ENCODE measurements at places on chromosomes 12 and 14.

GRCh38 chr12:131737150-131737827 is 26.4 kb downstream of the SFSWAP start:
- DNase-seq = no peak

DNA sequence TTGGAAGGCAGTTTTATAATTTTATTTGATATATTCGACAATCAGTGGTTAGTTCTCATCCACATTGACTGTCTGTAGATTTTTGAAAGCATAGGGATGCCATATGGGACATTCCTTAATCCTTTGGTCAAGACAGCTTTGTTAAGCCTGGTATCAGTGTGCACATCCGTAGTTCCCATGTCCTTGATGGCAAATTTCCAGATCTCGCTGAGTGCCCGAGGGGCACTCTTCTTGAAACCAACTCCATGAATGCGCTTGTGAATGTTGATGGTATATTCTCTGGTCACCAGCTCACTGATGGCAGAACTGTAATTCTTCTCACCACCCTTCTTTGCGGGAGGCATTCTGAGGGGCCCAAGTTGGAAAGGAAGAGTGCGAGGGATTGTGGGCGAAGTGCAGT is 6.1 kb upstream of the DENND5B start:
- DNase-seq = no peak

- no peak for DNase-seq
Measured at GRCh38 chr14:21539189-21539940, 13.2 kb upstream of the SALL2 start.

GRCh38 chr12:117130801-117131200 is 31.6 kb upstream of the TESC start:
- DNase-seq = no peak

DNA sequence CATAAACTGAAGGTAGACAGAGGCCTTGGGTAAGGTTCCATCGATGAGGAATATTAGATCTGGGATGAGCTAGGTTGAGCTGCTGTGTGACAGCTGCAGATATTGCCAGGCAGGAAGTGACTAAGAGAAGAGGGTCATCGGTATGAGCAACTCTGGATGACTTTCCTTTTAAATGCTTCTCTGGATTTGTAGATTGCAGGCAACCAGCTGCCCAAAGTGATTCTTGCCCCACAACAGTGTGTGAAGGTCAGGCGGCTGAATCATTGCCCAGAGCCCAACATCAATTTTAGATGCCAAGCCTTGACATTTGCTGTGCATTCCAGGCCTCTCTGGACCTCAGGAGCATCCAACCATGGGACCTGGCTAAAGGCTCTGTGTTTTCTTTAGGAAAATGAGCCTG is 255.9 kb downstream of the DPF3 start:
- DNase-seq = no peak

GRCh38 chr14:101239065-101239464 is 322.2 kb upstream of the DIO3 start:
- no peak for DNase-seq

GRCh38 chr14:88598097-88598675 is 35.3 kb downstream of the ZC3H14 start:
- no peak for DNase-seq

GRCh38 chr14:71923513-71923912 is 8.7 kb upstream of the RGS6 start:
- no peak for DNase-seq

- DNase-seq = no peak
Measured at GRCh38 chr12:124929649-124930419, 15.4 kb upstream of the UBC start.

DNA sequence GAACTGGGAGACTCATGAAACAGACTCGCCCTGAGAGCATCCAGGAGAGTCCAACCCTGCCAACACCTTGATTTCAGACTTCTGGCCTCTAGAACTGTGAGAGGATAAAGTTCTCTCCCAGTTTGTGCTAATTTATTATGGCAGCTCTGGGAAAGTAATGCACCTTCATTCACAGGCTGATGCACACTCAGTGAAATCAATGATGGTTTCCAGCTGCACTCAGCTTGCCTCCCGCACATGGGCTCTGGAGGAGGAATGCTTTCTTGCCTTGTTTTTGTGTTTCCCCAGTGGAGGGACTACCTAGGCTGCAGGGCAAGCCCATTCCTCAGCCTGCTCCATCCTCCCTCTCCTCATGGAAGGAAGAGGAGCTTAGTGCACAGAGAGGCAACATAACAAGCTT is 45.7 kb downstream of the TMEM132C start:
- DNase-seq = no peak

GRCh38 chr12:3084742-3085141 is 7.6 kb downstream of the TSPAN9 start:
- DNase-seq = no peak

DNA sequence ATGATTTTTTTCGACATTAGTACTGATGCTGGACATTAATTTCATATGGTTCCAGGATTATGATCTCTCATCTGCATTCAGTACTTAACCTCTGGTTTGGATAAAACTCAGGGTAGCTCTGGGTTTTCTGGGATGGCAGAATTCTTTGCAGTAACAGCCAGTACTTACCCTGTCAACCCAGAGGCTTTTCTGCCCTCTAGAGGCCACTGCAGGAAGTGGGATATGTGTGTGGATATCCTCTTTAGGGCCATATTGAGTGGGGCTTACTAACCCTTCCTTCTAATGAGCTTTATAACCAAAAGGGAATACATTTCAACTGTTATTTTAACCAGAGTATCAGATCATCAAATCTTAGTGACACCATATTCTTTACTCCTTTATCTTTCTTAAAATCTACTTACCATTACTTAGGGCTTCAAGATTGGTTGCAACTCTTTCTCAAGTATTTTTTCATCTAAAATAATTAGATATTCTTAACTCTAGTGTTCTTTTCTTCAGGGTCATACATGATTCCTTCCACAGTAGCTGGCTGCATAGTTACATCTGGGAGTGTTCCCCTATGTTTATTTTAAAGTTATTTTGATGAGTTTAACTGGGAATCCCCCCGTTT is 488.0 kb upstream of the STXBP6 start:
- peak; percentile 75 for DNase-seq

- DNase-seq = no peak
Measured at GRCh38 chr12:120227233-120228040, 26.5 kb upstream of the RPLP0 start.
